Muscle of arm (tissue), 14 donors: ENCODE measurements at places on chromosomes 7 and 10.

DNA sequence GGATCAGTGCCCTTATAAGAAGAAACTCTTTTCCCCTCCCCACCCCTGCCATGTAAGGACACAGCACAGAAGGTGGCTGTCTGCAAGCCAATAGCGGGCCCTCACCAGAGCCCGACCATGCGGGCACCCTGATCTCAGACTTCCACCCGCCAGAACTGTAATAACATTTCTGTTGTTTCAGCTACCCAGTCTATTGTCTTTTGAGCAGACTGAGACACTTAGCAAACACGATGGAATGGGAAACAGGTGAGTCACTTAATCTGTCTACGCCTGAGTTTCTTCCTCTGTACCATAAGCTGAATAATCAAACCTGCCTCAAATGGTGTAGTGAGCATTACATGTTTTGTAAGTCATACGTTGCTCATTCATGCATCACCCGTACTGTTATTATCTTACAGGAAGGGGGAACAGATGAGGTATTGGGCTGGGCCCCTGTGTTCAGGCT lies 58.2 kb downstream of the STRA8 start:
- DNase-seq, result no peak

DNA sequence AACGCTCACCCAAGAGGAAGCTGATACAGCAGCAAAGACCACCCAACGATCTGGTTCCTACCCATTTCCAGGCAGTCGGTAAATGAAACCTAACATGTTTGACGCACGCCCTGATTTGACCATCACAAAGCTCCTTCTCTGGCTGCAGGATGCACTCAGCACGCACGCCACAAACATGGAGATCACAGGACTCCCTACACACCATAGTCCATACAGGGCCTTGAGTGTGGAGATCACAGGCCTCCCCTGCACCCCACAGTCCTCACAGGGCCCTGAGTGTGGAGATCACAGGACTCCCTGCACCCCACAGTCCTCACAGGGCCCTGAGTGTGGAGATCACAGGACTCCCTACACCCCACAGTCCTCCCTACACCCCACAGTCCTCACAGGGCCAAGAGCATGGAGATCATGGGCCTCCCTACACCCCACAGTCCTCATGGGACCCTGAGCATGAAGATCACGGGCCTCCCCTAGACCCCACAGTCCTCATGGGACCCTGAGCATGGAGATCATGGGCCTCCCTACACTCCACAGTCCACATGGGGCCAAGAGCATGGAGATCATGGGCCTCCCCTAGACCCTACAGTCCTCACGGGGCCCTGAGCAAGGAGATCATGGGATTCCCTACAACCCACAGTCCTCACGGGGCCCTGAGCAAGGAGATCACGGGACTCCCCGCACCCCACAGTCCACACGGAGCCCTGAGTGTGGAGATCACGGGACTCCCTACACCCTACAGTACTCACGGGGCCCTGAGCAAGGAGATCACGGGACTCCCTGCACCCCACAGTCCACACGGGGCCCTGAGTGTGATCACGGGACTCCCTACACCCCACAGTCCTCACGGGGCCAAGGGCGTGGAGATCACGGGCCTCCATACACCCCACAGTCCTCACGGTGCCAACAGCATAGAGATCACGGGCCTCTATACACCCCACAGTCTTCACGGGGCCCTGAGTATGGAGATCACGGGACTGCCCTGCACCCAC lies 409.2 kb downstream of the DNAJB6 start:
- no peak for DNase-seq

GRCh38 chr10:13349463-13350274 lies 1.6 kb upstream of the SEPHS1 start:
- DNase-seq, result peak; percentile 73

DNA sequence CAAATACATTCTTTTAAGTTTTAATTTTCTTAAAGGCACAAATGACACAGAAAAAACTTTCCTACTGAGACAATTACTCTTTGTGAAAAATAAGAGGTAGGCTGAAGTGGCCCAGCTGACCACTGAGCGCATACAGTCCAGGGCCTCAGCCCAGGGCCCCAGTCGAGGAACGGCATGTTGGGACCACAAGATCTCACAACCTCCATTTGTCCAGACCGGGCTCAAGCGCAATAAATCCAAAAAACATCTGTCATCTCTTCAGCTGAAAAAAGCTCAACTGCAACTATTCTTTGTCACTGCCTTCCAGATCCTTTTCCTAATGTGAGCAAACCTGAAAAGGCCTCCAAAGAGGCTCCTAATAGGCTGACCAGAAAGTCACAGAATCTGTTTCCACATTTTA lies 165.8 kb downstream of the SRPK2 start:
- DNase-seq, result no peak

DNA sequence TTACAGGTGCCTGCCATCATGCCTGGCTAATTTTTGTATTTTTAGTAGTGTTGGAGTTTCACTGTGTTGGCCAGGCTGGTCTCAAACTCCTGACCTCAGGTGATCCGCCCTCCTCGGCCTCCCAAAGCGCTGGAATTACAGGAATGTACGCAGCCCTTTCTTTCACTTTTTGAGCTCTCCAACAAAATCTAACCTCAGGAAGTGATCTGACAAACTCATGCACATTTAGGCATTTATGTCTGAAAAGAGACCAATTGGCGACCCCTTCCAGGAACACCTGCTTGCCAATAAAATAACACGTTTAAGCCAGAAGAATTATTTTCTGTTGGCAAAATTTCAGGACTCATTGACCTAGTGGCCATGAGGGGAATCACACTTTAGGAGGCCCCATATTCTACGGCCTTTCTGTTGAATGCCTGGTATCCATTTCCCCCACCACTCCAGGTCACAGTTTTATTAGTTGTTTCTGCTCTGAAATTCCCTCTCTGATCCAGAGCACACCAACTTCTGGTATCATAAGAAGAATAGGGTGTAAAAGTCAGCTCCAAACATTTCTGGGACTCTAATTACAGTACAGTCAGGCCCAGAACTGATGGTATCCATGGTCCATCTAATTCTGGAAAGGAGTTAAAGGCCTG lies 65.8 kb upstream of the FRMD4A start:
- DNase-seq, result peak; percentile 20
